ENCODE measurements at places on chromosomes 13 and 19.

- no peak for DNase-seq
These were observed 353.0 kb upstream of the KLF12 start for GRCh38 chr13:74487091-74487722.

- no peak for DNase-seq
These were observed 368.8 kb downstream of the TDRD3 start for GRCh38 chr13:60765700-60766411.

- no peak for DNase-seq
These were observed 490.2 kb downstream of the FOXO1 start for GRCh38 chr13:40176242-40176641.

GRCh38 chr13:108376308-108376707 is 106.8 kb downstream of the TNFSF13B start:
- DNase-seq = no peak

DNA sequence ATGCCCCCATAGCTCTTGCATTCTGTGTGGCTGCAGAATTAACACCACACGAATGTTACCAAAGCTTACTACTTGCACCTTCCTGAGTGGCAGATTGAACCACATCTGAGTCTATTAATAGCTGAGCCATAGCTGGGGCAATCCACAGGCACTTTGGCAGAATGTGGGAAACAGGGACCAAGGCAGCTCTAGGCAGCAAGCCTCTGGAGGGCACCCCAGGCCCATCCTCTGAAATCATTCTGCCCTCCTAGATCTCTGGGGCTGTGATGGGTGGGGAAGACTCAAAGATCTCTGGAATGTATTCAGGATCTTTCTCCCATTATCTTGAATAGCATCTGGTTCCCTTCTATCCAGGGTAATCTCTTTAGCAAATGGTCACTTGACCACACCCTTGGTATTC is 139.3 kb downstream of the TNFRSF19 start:
- no peak for DNase-seq

- DNase-seq = no peak
These were observed 144.9 kb upstream of the ZNF507 start for GRCh38 chr19:32200312-32201038.

DNA sequence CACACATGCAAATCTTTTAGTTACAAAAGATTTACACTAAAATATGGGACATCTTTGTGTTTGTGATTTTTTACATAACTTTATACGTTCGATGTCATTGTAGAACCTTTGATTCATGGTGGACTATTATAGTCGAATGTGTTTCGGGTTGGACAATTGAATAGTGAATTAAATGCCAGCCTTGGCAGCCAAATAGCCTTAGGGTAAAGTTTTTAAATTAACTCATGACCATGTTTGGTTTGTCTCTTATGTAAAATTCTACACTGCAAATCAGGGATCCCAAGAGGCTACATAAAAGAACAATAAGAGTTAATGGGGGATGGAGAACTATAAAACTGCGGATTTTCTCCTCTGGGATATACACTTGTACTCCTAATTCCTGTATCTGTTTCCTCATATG is 1735.6 kb upstream of the SPRY2 start:
- DNase-seq = no peak

- DNase-seq = no peak
These were observed 696.2 kb upstream of the GPC6 start for GRCh38 chr13:92530364-92530763.

DNA sequence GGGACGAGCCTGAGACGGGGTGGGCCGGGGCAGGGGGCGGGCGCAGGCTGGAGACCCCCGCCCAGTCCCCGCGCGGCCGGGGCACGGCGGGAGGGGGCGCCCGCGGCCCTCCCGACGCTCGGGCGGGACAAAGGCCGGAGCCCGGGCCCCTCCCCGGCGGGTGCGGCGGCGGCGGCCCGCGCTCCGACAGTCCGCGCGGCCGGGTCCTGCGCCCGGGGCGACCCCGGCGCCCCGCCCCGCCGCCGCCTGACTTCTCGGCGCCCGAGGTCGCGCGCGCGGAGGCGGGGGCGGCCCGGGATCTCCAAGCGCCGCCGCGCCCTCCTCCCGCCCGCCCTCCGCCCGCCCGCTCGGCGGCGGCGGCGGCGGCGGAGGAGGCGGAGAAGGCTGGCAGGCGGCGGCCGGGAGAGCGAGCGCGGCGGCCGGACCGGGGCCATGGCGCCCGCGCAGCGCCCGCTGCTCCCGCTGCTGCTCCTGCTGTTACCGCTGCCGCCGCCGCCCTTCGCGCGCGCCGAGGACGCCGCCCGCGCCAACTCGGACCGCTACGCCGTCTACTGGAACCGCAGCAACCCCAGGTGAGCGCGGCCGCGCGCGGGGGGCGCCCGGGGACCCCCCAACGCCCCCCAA is at the start of gene EFNA2:
Gene EFNA2, plus strand, starts transcription at position 137 of the 624 bp plus-strand sequence. Its CDS starts 296 bp downstream, at position 433.
- DNase-seq = no peak

DNA sequence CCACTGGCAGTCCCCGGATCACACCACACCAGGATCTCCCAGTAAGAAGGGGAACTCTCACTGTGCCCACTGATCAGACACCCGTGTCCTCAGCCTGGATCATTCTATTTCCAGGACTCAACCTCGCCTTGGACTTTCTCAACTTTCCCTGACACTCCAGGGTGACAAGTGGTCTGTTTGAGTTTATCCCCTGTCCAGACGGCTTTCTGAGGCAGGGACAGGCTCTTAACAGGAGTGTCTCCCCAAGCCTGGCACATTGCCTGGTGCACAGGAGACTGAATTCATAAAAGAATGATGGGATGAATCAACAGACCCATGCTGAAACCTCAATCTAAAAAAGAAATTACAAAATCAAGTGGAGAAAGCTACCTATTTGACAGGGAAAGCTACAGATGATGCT is 606.6 kb downstream of the EFNB2 start:
- no peak for DNase-seq

- DNase-seq = no peak
These were observed 230.4 kb upstream of the KLHL1 start for GRCh38 chr13:70338609-70339008.

- DNase-seq = no peak
These were observed 362 bp downstream of the WTIP start for GRCh38 chr19:34481861-34482379.

DNA sequence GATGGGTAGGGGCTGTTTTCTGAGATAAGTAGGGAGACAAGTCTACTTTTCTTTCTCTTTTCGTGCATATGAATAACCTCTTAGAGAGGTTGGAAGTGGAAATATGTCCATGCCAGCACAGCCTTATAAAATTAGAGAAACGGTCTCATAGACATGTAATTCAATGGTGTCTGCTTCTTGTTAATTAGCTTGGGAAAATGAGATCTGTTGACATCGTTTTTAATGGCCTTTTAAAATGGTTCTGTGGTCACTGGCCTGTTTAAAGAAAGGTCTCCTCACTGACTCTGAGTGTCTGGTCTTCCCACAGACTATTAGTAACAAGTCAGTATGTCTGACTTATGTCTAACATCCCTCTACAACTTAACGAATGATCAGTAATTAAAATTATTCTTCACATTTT is 487.1 kb downstream of the SLITRK6 start:
- DNase-seq = no peak

GRCh38 chr19:16003391-16003790 is 54.6 kb downstream of the OR10H4 start:
- DNase-seq = no peak

GRCh38 chr19:32542477-32543108 is 38.4 kb upstream of the PDCD5 start:
- DNase-seq = no peak

GRCh38 chr19:2779121-2779740 is 3.8 kb downstream of the SGTA start:
- no peak for DNase-seq

Measured in activated CD4-positive, alpha-beta T cell treated with anti-CD3 and anti-CD28 coated beads for 24 hours (primary cell).